ENCODE measurements at places on chromosomes 3 and 15. TPM values are rescaled to one million over a fixed set of nuclear protein-coding genes. Genes with fewer than 3 reads are reported as not detected.

- H3K36me3 ChIP-seq, result no peaks in the 10 kb centered on the region
- no peak for DNase-seq
- H3K27me3 ChIP-seq, result no peaks in the 10 kb centered on the region
- peaks cover 4% of the 10 kb centered on the region for H3K4me1 ChIP-seq
- H3K4me3 ChIP-seq, result no peak overlapping the region
These were observed 26.5 kb upstream of the FBXL2 start for GRCh38 chr3:33250712-33251111.

DNA sequence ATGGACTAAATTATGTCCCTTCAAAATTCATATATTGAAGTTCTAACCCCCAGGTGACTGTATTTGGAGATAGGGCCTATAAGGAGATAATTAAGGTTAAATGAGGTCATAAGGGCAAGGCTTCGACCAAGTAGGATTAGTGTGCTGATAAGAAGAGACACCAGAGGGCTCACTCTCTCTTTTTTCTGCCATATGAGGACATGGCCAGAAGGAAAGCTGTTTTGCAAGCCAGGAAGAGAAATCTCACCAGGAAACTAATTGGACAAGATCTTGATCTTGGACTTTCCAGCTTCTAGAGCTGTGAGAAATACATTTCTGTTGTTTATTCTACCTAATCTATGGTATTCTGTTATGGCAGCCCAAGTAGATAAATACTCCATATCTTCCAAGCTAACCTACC is 503.6 kb upstream of the NAALADL2 start:
- H3K4me1 ChIP-seq, result no peaks in the 10 kb centered on the region
- H3K4me3 ChIP-seq, result no peak overlapping the region
- no peaks in the 10 kb centered on the region for H3K27me3 ChIP-seq
- no peak overlapping the region for H3K27ac ChIP-seq

DNA sequence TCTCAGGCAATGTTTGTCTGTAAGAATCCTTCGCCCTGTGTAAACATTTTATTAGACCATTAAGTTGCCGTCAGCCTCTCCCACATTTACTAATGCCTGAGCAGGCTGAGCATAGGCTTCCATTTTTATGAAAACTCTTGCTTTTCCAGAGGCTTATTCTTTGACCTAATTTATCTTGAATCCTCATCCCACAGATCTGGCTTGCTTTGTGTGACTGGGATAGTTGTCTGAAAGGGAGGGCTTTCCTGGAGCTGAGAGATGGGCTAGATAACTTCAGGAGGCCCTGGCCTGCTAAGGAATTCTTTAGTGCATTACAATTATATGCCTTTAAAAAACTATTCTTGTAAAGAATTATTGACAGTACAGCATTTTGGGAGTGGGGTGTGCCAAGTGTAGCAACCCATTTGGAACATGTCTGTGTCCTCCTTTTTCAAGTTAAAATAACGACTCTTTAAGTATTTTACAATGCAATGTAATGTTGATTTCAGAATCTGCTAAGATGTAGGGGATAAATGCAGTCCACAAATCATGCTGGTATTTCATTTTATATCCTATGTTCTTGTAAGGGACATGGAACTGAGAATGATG is 52.4 kb downstream of the EEFSEC start:
- no peak for DNase-seq
- H3K4me1 ChIP-seq, result no peaks in the 10 kb centered on the region
- no peak overlapping the region for H3K4me3 ChIP-seq
- no peak overlapping the region for H3K27ac ChIP-seq
- H3K36me3 ChIP-seq, result no peaks in the 10 kb centered on the region

- H3K27ac ChIP-seq, result peak overlapping the region; percentile 89
- H3K4me1 ChIP-seq, result peaks cover 47% of the 10 kb centered on the region
- H3K36me3 ChIP-seq, result no peaks in the 10 kb centered on the region
- no peaks in the 10 kb centered on the region for H3K27me3 ChIP-seq
These were observed 77.7 kb downstream of the CBLB start for GRCh38 chr3:105791131-105791530.

DNA sequence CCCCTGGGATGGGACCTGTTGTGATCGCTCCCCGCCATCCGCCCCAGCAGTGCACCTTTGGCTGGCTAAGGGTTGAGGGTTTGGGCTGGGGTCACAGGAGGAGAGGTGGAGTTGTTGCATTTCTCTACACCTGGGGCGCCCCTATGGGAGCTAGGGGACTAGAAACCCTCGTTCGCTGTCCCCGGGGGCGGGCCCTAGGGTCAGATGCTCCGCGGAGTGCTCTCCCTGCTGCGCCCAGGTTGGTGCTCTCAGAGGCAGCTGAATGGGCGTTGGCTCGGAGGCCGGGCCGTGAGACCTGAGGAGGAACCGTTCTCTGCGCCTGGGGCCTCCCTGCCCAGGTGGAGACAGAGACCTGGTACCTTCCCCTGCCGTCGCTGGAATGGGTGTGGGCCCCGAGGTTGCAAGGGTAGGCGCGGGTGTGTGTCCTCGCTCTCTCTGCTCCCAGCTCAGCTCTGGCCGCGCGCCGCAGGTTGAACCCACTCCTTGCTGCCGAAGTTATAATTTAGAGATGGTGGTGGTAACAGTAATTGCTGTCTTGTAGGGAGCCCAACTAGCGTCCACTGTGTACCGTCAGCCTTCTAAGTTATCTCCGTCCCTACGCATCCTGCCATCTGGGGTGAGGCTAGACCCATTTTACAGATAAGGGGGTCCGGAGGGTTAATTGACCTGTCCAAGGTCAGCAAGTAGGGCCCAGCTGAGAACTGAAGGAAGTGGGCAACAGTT is 965 bp downstream of the FLNB start:
- H3K4me3 ChIP-seq, result peak overlapping the region; percentile 87
- peak; percentile 78 for DNase-seq
- H3K36me3 ChIP-seq, result no peaks in the 10 kb centered on the region
- H3K4me1 ChIP-seq, result peaks cover 46% of the 10 kb centered on the region
- no peaks in the 10 kb centered on the region for H3K27me3 ChIP-seq

DUOXA2 gene
- total RNA-seq, result not detected

DNA sequence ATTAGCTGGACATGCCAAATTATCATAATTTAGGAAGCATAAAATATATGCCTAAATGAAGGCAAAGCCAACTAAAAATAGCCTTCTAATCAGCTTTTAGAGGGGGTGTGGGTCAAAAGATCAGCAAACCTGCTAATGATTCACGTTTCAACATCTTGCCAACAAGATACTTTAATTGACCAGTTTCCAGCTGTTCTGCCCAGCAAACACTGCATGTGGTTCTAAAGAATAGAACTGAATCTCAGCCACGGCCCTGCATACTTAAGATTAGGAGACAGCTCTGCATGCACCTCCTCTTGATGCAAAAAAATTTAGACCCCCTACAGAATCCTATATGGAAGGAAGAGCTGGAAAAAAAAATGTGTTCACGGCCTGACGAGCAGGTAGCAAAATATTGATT is 500.5 kb downstream of the TBL1XR1 start:
- H3K4me3 ChIP-seq, result no peak overlapping the region
- no peaks in the 10 kb centered on the region for H3K4me1 ChIP-seq
- H3K27ac ChIP-seq, result no peak overlapping the region
- peaks cover 1% of the 10 kb centered on the region for H3K27me3 ChIP-seq
- no peaks in the 10 kb centered on the region for H3K36me3 ChIP-seq

DNA sequence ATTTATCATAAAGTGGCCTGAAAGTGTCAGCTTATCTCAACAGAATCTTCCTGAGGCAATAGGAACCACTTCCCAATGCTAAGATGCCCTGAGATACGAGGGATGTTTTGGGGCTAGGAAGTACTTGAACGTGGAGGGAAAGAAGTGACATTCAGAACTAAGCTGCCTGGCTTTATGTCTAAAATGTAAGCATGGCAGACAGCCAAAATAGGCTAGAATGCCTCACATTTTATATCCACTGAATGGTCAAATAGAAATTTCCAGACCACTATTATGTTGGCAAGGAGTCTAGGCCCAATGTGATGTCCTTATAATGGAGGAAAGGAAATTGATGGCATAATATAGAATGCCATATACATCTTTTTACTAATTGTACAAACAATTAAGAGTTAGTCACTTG is 154.9 kb downstream of the PEX5L start:
- H3K4me3 ChIP-seq, result no peak overlapping the region
- no peaks in the 10 kb centered on the region for H3K36me3 ChIP-seq
- no peaks in the 10 kb centered on the region for H3K27me3 ChIP-seq
- no peak for DNase-seq

DNA sequence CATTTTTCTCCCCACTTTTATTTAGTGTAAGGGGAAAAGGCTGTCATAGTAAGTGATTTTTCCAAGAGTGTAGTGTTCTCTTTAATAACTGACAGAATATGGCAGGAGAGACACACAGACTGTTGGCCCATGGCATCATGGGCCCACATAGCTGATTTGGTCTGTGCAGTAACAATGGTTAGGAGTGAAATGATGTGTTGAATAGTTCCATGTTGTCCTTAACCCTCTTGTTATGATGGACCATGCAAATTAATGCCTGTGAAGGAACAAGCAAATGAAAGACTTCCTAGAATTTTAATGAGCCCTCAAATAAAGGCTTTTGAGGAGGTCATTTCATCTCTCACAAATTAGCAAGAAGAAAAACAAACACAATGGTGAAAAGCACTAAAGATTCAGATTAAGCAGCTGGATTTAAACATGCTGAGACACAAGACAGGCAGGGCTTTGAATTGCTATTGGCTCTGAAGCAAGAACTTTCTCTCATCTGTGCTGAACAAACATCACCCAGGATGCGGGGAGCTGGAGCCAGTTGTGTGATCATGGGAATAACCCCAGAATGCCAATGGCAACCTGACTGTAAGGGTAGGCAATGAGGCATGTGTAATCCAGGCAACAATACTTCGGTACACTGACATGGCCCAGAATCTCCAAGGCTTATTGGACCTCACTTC is 136.7 kb upstream of the VEPH1 start:
- no peak overlapping the region for H3K4me3 ChIP-seq
- peaks cover 8% of the 10 kb centered on the region for H3K27me3 ChIP-seq

GMNC gene
- total RNA-seq, result under 0.01 TPM

- no peak overlapping the region for H3K4me3 ChIP-seq
- no peaks in the 10 kb centered on the region for H3K27me3 ChIP-seq
- H3K36me3 ChIP-seq, result no peaks in the 10 kb centered on the region
- no peak for DNase-seq
- H3K27ac ChIP-seq, result no peak overlapping the region
These were observed 165.6 kb downstream of the ABHD5 start for GRCh38 chr3:43856351-43856750.

- H3K36me3 ChIP-seq, result no peaks in the 10 kb centered on the region
- H3K27me3 ChIP-seq, result no peaks in the 10 kb centered on the region
- no peak overlapping the region for H3K27ac ChIP-seq
- no peak overlapping the region for H3K4me3 ChIP-seq
- DNase-seq, result no peak
- H3K4me1 ChIP-seq, result peaks cover 10% of the 10 kb centered on the region
These were observed 376.7 kb upstream of the PDZRN3 start for GRCh38 chr3:74001436-74001835.

RTP3 gene
- total RNA-seq, result not detected

DNA sequence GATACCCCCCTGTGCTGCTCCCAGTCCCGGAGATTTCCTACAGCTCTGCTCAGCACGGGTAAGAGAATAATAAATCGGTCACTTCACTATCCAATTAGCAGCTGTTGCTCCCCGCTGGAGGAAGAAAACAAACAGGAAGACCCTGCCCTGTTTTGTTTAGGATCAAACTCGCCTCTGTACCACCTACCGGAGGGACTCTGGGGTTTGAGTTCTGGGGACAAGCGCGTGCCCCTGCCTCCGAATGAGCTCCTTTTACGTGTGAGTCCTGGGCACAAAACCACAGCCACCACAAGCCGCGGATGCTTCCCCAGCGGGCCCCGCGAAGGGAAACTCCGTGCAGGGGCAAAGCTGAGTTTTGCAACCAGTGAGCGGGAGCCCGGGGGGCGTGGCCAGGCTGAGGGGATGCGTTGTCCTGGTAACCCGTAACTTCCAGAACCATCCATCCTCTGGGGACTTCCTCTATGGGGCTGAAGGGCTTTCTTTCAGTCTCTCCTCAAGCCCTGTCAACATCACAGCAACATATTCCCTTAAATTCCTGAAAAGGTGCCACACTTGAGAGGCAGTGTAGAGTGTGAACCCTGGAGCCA is 315.7 kb upstream of the PROK2 start:
- H3K4me3 ChIP-seq, result peak overlapping the region; percentile 74
- peak; percentile 97 for DNase-seq
- peaks cover 28% of the 10 kb centered on the region for H3K27me3 ChIP-seq
- no peaks in the 10 kb centered on the region for H3K36me3 ChIP-seq
- no peak overlapping the region for H3K27ac ChIP-seq
- H3K4me1 ChIP-seq, result peaks cover 20% of the 10 kb centered on the region

DNA sequence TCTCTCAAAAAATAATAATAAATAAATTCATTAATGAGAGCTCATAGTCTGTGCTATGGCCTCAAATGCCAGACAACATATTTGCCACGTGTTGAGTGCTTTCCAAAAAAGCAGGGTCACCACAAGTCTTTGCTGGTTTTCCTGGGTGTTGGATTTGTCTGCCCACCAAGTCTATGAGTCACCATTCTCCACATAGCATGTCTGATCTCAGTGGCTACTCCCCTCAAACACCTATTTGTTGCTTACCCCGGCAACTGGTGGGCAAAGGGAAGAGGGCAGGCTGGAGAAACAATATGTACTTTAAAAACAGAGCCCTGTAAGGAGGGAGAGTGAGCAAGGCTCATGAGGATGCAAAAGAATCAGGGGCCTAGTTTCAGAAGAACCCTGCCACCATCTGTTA is 120.0 kb upstream of the ARRDC4 start:
- no peak for DNase-seq
- no peak overlapping the region for H3K4me3 ChIP-seq
- no peaks in the 10 kb centered on the region for H3K36me3 ChIP-seq
- H3K4me1 ChIP-seq, result no peaks in the 10 kb centered on the region
- no peak overlapping the region for H3K27ac ChIP-seq

GRCh38 chr3:150975992-150976368 is 3.5 kb upstream of the CLRN1 start:
- H3K27me3 ChIP-seq, result peaks cover 2% of the 10 kb centered on the region
- DNase-seq, result no peak
- peaks cover 3% of the 10 kb centered on the region for H3K4me1 ChIP-seq
- H3K36me3 ChIP-seq, result no peaks in the 10 kb centered on the region
- no peak overlapping the region for H3K4me3 ChIP-seq

GRCh38 chr3:187265461-187265955 is 26.0 kb downstream of the MASP1 start:
- no peaks in the 10 kb centered on the region for H3K36me3 ChIP-seq
- no peaks in the 10 kb centered on the region for H3K27me3 ChIP-seq
- H3K4me3 ChIP-seq, result no peak overlapping the region
- H3K27ac ChIP-seq, result peak overlapping the region; percentile 43
- peaks cover 22% of the 10 kb centered on the region for H3K4me1 ChIP-seq

DNA sequence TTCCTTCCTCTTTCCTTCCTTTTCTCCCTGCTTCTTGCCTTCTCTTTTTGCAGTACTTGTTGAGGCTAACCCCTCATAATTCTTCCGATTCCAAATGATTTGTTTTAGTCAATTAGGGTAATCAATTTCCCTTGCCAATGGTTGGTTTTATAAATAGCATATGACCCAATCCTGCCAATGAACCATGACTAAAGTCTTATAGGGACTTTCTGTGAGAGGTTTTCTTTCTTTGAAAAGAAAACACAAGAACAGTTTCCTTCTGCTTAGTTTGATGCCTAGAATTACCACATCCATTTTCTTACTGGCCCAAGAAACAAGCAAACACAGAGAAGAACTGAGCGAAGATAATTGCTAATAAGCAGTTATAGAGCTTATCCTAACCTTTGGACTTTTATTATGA is 292.5 kb upstream of the SATB1 start:
- no peak overlapping the region for H3K4me3 ChIP-seq
- H3K36me3 ChIP-seq, result no peaks in the 10 kb centered on the region
- H3K4me1 ChIP-seq, result no peaks in the 10 kb centered on the region
- DNase-seq, result no peak

GRCh38 chr3:176714034-176714433 is 483.2 kb downstream of the TBL1XR1 start:
- H3K27ac ChIP-seq, result no peak overlapping the region
- H3K36me3 ChIP-seq, result no peaks in the 10 kb centered on the region

- no peak overlapping the region for H3K27ac ChIP-seq
- no peak for DNase-seq
- H3K4me1 ChIP-seq, result no peaks in the 10 kb centered on the region
- H3K27me3 ChIP-seq, result no peaks in the 10 kb centered on the region
These were observed 835.4 kb upstream of the GBE1 start for GRCh38 chr3:82596805-82597204.
